Stimulated activated CD4-positive, alpha-beta T cell treated with anti-CD3 and anti-CD28 coated beads, Interleukin-12 subunit alpha, Interleukin-12 subunit beta, amount 100 ng/mL, for 4 hours (primary cell): ENCODE measurements at places on chromosomes 16 and 17.

GRCh38 chr17:51793686-51794085, 364.8 kb downstream of the CA10 start:
- no peak for DNase-seq

- no peak for DNase-seq
Measured at GRCh38 chr17:50797135-50797810, 30.0 kb upstream of the ANKRD40CL start.

DNA sequence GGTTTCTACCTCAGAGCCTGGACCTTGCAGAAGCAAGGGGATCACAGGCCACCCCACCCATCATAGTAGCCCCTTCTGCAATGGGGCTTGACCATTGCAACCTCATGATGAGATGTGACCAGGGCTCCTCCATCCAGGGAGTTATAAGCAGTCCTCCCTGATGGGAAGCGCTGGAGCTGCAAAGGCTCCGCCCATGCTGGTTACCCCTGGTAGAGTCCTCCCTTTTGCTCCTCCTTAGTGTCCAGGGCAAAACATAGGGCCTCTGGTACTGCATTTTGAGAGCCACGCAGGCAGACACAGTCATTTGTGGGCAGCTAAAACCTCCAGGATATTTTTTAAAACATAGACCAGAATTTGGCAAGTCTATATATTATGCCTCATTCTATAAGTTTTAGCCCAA, 161.1 kb downstream of the RAB11FIP4 start:
- DNase-seq, result no peak

DNA sequence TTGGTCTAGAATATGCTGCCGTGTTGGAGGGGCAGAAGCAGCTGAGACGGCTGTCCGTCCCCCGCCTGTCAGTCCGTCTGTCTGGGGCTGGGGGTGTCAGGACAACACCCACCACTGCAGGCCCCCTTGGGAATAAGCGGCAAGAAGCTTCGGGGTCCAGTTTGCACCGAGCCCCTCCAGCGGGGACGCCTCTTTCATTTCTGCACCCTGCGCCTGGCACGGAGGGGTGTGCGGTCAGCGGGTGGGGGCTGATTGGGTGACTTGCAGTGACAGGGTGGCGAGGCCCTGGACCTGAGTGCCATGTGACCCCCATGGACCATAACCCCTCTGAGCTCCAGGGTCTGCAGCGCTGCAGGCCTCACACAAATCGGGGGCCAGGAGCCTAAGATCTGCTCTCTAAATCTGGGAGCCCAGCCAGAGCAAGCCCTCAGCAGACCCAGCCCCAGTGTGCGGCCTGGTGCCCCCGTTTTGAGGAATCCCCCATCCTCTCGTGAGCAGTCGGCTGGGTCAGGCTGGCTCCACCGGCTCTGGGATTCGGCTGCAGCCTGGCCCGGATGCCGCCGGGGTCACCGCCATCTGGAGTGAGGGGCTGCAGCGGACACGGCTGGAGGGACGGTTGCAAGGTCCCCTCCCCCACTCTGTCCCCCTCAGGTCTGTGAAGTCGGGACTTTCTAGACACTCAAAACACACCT, 8.3 kb downstream of the CBFA2T3 start:
- DNase-seq, result no peak

GRCh38 chr17:66655461-66655860, 179.5 kb upstream of the CACNG5 start:
- no peak for DNase-seq

- DNase-seq, result no peak
Measured at GRCh38 chr16:19365486-19365885, 52.2 kb upstream of the TMC5 start.

DNA sequence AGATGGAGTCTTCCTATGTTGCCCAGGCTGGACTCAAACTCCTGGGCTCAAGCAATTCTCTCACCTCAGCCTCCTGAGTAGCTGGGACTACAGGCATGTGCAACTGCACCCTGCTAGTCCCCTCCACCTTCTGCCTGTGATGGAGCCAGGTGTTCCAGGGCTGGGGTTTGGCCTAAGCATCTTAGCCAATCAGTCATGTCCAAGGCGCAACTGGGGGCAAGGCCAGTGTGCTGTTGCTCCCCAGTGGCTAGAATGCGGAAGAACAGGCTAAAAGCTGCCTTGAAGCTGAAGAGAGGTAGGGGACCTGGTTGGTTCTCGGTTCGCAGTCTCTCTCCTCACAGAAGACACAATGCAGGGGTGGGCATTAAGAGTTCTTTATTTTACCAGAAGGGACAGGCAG, 18.6 kb downstream of the FLOT2 start:
- DNase-seq, result no peak

DNA sequence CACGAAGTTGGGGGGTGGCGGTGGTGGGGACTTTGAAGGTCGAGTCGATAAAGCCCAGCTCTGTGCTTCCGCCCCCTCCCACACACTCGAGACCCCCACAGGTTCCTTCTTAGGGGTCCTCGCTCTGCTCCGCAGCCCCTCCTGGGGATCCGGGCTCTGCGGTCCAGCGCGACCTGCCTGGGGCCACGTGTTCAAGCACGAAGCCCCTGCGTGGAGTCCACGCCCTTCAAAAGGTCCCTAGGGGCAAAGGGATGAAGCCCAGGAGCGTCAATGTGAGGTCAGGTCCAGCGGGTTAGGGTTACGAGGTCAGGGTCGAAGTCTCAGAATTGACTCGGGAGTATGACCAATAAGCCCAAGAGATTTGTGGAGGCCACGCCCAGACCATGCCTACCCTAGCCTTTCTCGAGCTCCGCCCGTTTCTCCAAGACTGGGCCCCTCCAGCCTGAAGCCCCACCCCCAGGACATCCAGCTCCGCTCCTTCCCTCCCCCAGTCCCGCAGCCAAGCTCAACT, 786 bp upstream of the CACNA1G start:
- peak; percentile 19 for DNase-seq

DNA sequence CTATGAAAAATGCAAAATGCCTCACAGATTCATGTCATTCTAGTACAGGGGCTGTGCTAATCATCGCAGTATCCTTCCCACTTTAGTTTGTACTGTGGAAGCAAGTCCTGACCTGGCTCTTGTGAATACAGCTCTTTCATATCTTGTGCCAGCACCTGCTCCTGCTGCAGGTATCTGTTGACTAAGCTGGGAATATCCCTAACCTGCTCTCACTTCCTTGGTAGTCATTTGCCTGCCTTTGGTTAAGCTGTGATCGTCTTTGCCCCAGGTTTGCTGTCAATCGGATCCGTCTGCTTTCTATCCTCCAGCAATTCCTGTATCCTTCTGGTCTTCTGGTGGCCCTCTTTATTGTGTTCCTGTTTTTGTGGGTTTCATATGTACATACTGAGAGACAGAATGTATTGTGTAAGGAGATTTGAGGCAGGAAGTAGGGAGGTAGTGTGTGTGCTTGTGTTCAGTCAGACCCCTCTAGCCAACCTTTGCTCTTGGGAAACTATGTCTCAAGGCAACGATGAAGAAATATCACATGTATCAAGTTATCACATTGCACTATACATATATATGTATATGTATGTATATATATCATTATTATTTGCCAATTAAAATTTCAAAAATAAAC, 7.7 kb upstream of the GINS3 start:
- no peak for DNase-seq

GRCh38 chr16:14199624-14200023, 128.5 kb downstream of the MRTFB start:
- DNase-seq, result no peak

GRCh38 chr17:34386343-34386696, 23.3 kb upstream of the CCL1 start:
- no peak for DNase-seq

DNA sequence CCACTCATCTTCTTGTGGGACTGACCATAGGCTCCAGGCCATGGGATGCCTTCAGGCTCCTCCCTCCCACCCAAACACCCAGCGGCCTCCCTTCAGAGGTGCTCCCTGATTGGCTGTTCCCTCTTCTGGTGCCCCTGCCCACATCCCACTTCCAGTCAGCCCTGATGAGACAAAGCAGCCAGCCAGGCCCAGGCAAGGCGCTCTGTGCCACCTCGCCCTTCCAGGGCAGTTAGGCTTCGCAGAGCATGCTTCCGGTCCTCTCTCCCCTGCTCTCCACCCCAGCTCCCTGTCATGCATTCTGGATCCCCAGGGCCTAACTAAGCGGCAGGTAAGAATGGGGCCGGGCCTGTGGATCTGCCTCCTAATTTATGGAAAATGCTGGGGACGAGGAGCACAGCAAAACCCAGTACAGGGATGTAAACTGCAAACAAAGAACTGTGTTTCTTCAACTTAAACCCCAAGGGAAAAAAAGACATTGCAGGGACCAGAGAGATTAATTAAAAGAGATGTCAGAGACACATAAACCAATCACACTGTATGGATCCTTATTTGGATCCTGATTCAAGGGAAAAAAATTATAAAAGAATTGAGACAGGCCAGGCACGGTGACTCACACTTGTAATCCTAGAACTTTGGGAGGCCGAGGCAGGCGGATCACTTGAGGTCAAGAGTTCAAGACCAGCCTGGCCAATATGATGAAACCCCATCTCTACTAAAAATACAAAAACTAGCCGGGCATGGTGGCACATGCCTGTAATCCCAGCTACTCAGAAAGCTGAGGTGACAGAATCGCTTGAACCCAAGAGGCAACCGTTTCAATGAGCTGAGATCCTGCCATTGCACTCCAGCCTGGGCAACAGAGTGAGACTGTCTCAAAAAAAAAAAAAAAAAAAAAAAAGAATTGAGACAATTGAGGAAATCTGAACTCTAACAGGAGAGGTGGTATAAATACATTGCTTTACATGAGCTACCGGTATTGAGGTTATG, 26.0 kb downstream of the ZDHHC7 start:
- DNase-seq, result no peak

GRCh38 chr16:50863644-50864144, 121.8 kb downstream of the CYLD start:
- DNase-seq, result no peak

- DNase-seq, result no peak
Measured at GRCh38 chr16:78796221-78796866, 696.9 kb downstream of the WWOX start.

GRCh38 chr16:1010251-1010650, 28.7 kb downstream of the SOX8 start:
- DNase-seq, result no peak

DNA sequence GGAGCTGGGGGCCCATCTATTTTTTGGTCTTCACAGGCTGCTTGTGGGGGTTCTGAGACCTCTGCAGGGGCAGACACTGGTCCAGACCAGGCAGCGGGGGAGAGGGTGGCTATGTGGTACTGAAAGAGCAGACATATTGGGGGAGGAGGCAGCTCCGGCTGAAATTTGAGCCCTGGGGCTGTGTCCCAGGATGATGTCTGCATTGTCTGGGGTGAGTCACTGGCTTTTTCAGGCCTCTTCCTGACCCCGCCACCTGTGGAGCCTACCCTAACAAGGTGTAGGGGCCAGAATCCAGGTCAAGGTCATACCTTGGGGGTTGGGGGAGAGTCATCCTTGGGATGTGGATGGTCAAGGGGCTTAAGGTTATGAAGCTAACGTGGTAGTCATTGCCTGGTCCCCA, 2.4 kb downstream of the CORO6 start:
- no peak for DNase-seq

DNA sequence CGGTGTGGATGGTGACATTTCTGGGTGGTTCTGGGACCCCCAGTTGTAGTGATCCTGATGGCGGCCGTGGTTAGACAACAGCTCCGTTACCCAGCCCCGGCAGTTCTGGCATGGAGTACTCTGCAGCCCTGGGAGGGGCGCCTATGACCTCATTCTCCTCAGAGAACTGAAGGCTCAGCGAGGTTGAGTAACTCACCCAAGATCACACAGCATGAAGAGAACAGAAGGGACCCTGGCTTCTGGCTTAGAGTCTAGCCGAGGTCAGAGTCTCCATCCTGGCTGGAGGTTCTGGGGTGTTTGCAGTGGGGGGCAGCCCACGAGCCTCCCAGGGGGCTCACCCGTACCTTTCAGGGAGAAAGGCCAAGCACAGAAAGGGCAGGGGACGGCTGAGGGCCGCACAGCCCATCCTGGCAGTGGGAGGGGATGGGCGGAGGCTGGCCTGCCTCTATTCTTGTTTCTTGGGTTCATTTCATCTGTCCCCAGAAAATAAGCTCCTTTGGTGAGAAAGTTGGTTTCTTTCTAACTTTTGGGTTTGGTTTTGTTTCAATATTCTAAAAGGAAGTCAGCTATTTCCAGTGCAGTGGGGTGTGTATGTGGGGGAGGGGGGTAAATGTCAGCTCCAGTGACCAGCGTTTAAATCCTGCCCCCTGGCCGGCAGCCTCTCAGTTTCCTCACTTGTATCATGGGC, 13.2 kb downstream of the ZFPM1 start:
- no peak for DNase-seq

DNA sequence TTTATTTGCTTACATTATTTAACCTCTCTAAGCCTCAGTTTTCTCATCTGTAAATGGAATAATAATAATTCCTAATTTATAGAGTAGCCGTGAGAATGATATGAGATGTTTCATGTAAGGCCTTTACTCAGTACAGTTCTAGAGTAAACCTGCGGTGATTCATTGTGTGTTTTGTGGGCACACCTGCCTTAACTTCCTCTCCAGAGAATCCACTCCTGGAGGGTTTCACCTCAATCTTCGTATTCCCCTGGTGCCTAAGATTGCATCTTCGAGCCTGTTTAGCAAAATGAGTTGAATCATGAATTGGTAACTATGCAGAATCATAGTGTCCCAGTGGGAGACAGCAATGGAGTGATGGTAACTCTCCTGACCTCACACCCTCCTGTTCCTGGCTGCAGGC, 52.3 kb downstream of the DNAH2 start:
- DNase-seq, result no peak

DNA sequence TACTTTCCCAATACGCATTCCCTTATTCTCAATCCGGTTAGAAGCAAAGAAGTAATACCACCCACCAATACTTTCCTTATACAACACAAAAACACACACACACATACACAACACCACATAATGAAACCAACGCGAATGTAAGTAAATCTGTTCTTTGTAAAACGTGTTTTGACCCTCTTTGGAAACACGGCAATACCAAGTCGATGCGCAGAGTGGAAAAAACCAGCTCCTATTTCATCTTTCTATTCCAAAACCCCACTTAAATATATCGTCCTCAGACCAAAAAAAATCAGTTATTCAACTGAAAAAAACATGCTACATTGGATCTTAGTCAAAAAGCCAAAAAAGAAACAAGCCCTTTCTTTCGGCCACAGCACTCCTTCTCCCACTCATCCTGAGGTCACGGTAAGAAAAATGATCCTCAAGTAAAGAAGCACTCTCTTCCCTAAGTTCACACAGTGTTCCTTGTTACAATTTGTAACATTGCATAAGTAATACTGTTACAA, 31.0 kb upstream of the ARL4D start:
- no peak for DNase-seq

DNA sequence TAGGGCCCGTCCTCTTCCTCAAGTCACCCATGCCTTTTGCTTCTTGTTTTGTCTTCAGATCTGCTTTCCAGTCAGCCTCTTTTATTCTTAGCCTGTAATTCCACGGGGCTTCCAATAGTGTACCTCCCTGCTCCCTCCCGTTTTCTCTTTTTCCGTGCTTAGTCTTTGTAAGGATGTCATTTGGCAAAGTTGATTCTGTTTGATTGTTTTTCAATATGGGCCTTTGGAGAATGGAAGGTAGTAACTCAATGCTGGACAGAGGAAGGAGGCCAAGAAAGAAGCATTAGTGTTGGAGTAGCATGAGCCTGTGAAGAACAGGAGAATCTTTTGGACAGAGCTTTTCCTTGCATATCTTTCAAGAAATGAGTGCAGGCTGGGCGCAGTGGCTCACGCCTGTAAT, 6.5 kb downstream of the WWP2 start:
- DNase-seq, result no peak
